ENCODE measurements at places on chromosomes 1 and 21. TPM values are rescaled to one million over a fixed set of nuclear protein-coding genes. Genes with fewer than 3 reads are reported as not detected.

- H3K27me3 ChIP-seq, result no peaks in the 10 kb centered on the region
- H3K4me1 ChIP-seq, result no peaks in the 10 kb centered on the region
- no peaks in the 10 kb centered on the region for H3K36me3 ChIP-seq
- no peak for DNase-seq
These were observed 26.6 kb downstream of the AK4 start for GRCh38 chr1:65174585-65174984.

GRCh38 chr1:68814067-68814466, 317.2 kb upstream of the DEPDC1 start:
- no peak overlapping the region for H3K27ac ChIP-seq
- no peak for DNase-seq
- H3K4me1 ChIP-seq, result no peaks in the 10 kb centered on the region
- no peak overlapping the region for H3K4me3 ChIP-seq
- H3K36me3 ChIP-seq, result no peaks in the 10 kb centered on the region

GRCh38 chr1:4596486-4596885, 57.9 kb upstream of the AJAP1 start:
- DNase-seq, result no peak
- no peaks in the 10 kb centered on the region for H3K4me1 ChIP-seq
- H3K4me3 ChIP-seq, result no peak overlapping the region
- no peaks in the 10 kb centered on the region for H3K36me3 ChIP-seq
- H3K27ac ChIP-seq, result no peak overlapping the region

Gene TMEM200B
- 0.57 TPM for total RNA-seq

Gene SCAF4
- 5.2 TPM for total RNA-seq

Data from thymus (tissue), 14 donors.